Large intestine (tissue), 12 donors: ENCODE measurements at places on chromosomes 5 and 9. TPM values are rescaled to one million over a fixed set of nuclear protein-coding genes. Genes with fewer than 3 reads are reported as not detected.

Gene CCDC192
- 0.39 TPM for polyA plus RNA-seq

Gene APBA1
- 7.4 TPM for polyA plus RNA-seq

DNA sequence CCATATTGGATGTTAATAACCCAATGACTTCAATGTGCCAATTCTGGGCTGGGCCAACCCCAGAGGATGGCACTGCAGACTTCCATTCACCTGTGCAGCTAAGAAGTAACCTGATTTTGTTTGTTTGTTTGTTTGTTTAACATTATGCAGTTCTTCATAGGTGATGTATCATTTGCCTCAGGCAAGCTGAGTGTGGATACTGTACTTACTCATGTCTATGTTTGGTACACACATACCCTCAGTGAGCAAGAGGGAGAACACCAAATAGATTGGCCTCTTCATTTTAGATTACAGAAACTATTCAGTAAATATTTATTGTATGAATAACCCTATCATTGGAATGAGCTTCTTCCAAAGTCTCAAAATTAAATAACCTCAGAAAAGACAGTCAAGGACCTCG is 180.2 kb upstream of the SMC2 start:
- H3K27me3 ChIP-seq: no peaks in the 10 kb centered on the region
- H3K27ac ChIP-seq: no peak overlapping the region
- H3K4me3 ChIP-seq: no peak overlapping the region
- no peak for DNase-seq
- H3K4me1 ChIP-seq: no peaks in the 10 kb centered on the region
- no peaks in the 10 kb centered on the region for H3K36me3 ChIP-seq

GRCh38 chr9:8782237-8782636 is 982.7 kb upstream of the DMAC1 start:
- H3K27ac ChIP-seq: no peak overlapping the region
- H3K4me1 ChIP-seq: no peaks in the 10 kb centered on the region
- H3K27me3 ChIP-seq: no peaks in the 10 kb centered on the region
- no peak for DNase-seq
- H3K36me3 ChIP-seq: no peaks in the 10 kb centered on the region

DNA sequence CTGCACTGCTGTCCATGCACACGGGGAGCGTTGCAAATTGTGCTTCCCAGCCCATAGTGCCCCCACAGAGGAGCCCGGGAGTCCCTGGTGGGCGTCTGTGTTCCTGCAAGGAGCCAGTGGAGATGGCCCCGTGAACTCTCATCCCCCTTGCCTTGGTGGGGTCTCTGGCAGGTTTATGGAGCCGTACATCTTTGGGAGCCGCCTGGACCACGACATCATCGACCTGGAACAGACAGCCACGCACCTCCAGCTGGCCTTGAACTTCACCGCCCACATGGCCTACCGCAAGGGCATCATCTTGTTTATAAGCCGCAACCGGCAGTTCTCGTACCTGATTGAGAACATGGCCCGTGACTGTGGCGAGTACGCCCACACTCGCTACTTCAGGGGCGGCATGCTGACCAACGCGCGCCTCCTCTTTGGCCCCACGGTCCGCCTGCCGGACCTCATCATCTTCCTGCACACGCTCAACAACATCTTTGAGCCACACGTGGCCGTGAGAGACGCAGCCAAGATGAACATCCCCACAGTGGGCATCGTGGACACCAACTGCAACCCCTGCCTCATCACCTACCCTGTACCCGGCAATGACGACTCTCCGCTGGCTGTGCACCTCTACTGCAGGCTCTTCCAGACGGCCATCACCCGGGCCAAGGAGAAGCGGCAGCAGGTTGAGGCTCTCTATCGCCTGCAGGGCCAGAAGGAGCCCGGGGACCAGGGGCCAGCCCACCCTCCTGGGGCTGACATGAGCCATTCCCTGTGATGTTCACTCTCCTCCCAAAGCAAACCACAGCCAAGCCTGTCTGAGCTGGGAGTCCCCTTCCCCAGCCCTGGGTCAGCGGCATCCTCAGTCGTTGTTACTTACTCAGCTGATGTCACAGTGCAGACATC is 3.1 kb downstream of the MRPS2 start:
- peaks cover 35% of the 10 kb centered on the region for H3K36me3 ChIP-seq
- H3K27me3 ChIP-seq: no peaks in the 10 kb centered on the region
- no peak overlapping the region for H3K4me3 ChIP-seq
- peaks cover 10% of the 10 kb centered on the region for H3K4me1 ChIP-seq
